ENCODE measurements at places on chromosomes 16 and 17. TPM values are rescaled to one million over a fixed set of nuclear protein-coding genes. Genes with fewer than 3 reads are reported as not detected.

DNA sequence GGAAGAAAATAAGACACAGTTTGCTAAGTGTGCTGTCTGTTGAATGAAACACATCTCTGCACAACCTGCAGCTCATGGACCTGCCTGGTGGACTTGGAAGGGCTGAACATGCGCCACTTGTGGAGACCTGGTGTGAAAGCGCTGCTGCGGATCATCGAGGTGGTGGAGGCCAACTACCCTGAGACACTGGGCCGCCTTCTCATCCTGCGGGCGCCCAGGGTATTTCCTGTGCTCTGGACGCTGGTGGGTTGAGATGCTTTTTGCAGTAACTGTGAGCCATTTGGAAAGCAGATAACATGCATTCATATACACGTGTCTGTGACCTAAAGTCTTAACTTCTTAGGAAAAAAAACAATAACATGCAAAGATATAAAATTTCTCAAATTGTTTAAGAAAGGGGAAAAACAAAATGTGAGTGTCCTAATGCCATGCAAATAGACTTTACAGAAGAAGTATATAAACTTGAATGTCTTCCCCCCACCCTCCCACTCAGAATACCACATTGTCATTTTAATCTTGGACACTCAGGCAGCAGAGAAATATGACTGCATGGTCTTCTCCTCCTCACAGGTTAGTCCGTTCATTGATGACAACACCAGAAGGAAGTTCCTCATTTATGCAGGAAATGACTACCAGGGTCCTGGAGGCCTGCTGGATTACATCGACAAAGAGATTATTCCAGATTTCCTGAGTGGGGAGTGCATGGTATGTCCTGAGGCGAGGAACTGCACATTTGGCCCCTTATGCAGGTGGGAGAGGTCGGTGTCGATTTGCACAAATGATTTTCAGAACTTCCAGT is 65.6 kb downstream of the SEC14L1 start:
- DNase-seq, result peak; percentile 18

DNA sequence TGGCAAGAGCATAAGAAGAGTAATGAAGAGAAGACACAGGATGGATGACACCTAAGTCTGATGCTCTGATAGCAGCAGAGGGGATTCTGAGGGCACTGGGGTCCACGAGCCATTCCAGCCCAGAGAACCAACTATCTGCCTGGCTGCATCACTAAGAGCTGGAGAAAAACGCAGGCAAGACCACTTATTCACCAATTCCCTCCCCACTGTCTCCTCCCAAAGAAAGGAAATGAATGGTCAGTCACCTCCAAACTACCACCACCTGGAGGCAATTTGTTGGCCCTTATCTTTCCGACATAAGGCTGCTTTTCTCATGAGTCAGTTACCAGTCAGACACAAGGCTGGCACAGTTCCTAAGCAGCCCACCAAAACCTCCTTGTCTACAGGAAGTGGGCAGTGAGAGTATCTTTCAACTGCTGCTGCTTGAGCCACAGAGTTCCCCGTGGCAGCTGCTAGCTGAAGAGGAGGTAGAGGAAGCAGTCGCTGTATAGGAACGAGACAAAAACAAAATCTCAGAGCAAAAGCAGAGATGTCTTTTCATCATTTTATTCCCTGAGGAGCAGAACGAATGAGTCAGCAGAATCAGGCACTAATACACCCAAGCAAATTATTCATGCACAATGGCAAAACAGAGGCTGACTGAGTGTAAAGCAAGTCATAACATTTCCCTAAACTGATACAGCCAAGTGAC is 111.1 kb downstream of the SMG6 start:
- DNase-seq, result peak; percentile 93

DNA sequence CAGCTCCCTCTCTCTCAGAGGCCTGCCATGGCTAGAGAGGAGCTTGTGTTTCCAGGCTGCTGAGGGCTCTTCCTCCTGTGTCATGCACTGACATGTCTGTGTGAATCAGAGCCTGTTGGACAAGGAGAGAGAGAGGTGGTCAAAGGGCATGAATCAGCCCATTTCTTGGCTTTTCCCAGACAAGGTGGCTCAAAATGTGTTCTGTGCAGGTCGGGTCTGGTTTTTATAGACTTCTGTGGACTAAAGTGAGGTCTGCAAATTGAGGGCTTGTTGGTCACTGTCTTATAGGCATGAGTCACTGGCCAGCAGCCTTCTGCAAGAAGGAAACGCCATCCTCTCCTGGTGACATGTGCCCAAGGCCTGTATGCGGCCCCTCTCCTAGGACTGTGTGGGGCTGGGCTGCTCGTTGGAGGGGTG is 97.9 kb downstream of the FOXL1 start:
- DNase-seq, result peak; percentile 92

- DNase-seq, result peak; percentile 31
Measured at GRCh38 chr17:7346761-7347614, 5.0 kb upstream of the KCTD11 start.

DNA sequence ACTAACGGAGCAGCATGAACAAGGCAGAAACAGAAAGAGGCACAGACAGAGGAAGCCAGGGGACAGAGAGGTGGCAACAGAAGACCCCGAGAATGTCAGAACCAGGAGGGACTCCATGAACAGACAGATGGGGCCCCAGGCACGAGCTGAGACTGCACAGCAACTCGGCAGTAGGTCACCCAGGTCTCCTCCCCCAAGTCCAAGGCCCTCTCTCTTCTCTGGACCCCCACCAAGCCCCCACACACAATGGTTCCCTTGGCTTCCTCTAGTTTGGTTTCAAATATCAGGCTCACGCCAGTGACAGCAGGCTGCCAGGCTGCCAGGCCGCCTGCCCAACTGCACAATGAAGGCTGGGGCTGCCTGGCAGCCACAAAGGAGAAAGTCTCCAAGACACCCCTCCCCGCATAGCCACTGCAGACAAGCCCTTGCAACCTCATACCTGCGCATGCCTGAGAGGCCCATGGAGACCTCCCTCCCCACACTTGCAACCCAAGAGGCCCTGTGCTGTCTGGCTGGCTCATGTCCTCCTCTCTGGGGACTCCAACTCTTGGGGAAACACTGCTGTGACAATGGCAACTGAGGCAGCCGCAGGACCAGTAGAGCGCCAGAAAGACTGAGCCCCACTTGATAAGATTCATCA is 54.8 kb downstream of the PIMREG start:
- DNase-seq, result no peak

DNA sequence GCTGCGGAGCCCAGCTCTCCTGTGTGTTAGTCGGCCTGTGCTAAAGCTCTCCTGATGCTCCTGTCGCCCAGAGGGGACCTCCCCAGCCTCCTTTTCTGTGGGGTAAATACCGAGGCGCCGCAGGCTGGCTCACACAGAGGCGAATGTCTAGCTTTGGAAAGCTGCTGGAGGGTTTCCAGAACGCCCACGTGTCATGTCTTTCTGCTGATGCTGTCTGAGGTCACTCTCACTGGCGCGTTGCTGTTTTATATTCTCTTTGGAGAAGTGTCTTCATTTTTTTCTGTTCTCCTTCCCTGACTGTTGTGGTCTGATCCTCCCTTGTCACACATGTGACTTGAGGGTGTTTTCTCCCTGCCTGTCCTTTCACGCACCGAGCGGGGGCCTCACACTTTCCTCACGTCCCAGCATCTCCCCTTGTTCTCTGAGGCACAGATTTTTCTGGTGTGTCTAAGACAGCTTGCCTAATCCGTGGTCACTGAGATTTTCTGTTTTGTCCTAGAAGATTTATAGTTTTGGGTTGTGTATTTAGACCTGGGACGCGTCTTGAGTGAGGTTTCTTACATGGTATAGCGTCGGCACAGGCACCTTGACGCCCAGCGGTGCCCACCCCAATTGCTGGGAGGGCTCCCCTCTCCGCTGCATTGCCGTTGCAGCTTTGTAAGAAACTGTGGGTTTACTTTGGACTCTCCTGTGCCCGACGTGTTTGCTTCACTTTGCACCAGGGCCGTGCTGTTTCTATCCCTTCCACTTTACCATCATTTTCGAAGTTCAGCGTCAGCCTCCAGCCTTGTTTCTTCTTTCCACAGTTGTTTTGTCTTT is 92.1 kb upstream of the ZNF750 start:
- DNase-seq, result peak; percentile 93

DNA sequence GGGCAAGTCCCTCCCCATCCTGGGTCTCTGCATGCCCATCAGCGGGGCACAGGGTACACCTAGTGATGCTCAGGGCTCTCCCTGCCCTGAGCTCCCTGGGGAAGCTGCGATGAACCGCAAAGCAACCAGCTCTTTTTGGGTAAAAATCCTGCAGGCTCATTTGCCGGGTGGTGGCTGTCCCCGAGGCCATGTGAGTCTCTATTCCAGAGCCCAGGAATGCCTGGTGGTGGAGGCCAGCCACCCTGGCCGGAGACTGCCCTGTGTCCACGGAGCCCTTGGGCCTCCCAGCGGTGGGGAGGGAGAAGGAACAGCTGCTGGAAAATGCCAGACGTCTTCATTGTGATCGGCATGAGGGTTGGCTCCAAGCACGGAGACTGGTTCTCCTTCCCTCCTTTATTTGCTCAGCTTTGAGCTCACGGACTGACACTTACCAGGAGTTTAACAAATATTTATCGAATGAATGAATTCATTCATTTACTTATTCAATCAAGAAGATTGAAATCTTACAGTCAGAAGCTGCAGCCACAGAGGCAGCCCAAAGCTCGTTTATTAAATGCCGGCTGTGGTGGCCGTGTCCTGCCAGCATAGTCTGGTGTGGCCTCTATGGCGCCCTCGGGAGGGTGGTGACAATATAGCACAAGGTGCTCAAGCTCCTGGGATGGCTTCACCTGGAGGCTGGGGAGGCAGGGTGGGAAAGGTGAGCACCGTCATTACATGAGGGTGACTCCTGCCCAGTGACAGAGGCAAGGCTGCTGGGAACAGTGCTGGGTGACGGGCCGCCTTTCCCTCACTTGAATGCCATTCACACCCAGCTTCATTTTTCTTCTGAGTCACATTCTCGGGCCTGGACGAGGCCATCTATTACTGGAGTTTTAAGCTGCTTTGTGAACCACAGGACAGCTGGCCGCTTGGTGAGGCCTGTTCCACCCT is 31.1 kb upstream of the JPH3 start:
- peak; percentile 85 for DNase-seq

GRCh38 chr17:3917391-3917931 is 1.2 kb upstream of the P2RX1 start:
- no peak for DNase-seq

DNA sequence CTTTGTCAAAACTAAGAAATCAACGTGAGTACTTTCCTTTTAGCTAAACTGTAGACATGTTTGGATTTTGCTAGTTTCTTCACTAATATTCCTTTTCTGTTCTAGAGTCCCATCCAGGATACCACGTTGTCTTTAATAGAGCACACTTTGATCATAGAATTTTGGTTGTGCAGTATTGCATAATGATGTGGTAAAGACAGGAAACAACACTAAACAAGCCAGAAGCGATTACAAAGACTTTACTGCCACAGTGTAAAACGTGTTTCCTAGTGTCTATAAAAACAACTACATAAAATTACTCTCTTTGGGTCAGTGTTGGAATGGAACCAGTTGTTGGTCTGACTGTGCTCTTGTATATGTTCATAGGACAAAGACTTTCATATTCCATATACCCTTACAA is 19.3 kb downstream of the SHISA9 start:
- DNase-seq, result no peak

- DNase-seq, result peak; percentile 84
Measured at GRCh38 chr17:10618202-10618635, 38.9 kb downstream of the MYH3 start.

GRCh38 chr16:70548936-70549335 is 25.3 kb downstream of the SF3B3 start:
- DNase-seq, result no peak

GRCh38 chr16:2023092-2024031 is 3.3 kb upstream of the NHERF2 start:
- peak; percentile 92 for DNase-seq

- DNase-seq, result no peak
Measured at GRCh38 chr16:49635009-49635350, 220.9 kb downstream of the ZNF423 start.

DNA sequence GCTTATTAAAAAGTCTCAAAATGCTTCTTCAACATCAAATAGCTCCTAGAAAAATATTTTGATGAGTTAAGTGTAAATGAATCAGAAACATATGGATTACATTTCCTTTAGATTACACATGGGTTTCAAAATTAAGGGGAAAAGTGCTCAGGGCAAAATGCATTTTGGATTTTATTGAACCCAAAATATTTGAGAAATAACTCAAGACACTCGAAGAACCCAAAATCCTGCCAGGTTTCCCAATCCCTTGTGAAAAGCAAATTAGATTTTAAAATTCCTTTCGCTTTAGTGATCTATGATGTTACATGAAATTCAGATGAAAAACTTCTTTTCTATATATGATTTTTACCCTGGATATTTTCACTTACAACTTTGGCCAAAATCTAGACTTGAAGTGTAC is 847.4 kb upstream of the SOX9 start:
- peak; percentile 53 for DNase-seq

- peak; percentile 17 for DNase-seq
Measured at GRCh38 chr17:27576477-27577083, 54.4 kb upstream of the LGALS9 start.

- DNase-seq, result no peak
Measured at GRCh38 chr17:63929860-63930766, 2.0 kb downstream of the CD79B start.

GRCh38 chr17:78643326-78643725 is 66.1 kb upstream of the DNAH17 start:
- no peak for DNase-seq

DNA sequence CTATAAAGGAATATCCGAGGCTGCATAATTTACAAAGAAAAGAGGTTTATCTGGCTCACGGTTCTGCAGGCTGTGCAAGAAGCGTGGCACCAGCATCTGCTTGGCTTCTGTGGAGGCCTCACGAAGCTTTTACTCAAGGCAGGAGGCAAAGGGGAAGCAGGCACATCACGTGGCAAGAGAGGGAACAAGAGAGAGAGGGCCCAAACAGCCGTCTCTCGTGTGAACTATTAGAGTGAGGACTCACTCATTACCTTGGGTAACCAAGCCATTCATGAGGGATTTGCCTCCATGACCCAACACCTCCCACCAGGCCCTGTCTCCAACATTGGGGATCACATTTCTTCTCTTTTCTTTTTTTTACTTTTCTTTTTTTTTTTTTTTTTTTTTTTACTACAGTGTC is 7.5 kb upstream of the ALKBH5 start:
- DNase-seq, result no peak

- no peak for DNase-seq
Measured at GRCh38 chr16:81932668-81933067, 78.6 kb downstream of the SDR42E1 start.

GRCh38 chr16:4328046-4328781 is 12.3 kb downstream of the GLIS2 start:
- DNase-seq, result peak; percentile 92

GRCh38 chr17:69575346-69575761 is 160.9 kb downstream of the MAP2K6 start:
- DNase-seq, result peak; percentile 47

DNA sequence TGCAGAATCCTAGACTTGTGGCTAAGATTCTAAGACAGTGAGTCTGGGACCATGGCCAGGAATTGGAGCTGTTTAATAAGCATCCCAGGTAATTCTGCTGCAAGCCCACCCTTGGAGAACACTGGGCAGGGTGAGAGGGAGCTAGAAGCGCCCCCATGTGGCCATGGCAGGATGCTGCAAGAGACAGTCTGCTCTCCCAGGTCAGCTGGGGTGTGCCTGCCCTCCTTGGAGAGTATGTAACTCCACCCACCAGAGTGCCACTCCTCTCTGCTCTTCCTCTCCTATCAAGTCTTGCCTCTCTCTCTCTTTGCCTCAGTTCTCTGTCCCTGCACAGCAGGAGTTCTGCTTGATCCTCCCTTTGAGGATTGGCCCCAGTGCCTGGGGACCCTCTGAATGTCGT is 14.9 kb downstream of the RCVRN start:
- DNase-seq, result peak; percentile 53

The PTGES3L gene
- total RNA-seq, result not detected

The UNC13D gene
- total RNA-seq, result under 0.01 TPM

The CNTNAP4 gene
- not detected for total RNA-seq

The CCL1 gene
- not detected for total RNA-seq

The DOC2A gene
- total RNA-seq, result not detected

The CFAP119 gene
- total RNA-seq, result 0.89 TPM

The NTN3 gene
- total RNA-seq, result 1.8 TPM

The CDH13 gene
- total RNA-seq, result 81.2 TPM

The ABCC6 gene
- not detected for total RNA-seq
